ENCODE measurements at places on chromosomes 13 and 19. TPM values are rescaled to one million over a fixed set of nuclear protein-coding genes. Genes with fewer than 3 reads are reported as not detected.

DNA sequence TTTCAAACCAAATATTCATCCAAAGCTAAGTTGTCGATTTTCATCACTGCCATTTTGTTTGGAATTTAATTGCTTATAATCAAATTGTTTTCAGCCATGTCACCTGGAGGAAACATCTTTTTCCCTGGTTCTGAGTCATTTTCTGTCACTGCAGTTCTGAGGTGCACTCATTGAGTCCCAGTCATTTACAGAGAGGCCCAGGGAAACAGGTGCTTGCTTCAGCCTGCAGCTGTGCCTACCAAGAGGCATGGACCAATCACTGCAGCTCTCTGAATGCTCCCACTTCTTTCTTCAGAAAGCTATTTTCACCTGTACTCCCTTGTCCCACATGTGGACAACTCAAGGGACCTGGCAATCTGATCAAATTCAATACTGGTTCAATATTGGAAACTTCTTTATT, 308.1 kb downstream of the COG6 start:
- DNase-seq = no peak

GRCh38 chr13:113474179-113474578, 16.3 kb downstream of the DCUN1D2 start:
- no peak for DNase-seq

DNA sequence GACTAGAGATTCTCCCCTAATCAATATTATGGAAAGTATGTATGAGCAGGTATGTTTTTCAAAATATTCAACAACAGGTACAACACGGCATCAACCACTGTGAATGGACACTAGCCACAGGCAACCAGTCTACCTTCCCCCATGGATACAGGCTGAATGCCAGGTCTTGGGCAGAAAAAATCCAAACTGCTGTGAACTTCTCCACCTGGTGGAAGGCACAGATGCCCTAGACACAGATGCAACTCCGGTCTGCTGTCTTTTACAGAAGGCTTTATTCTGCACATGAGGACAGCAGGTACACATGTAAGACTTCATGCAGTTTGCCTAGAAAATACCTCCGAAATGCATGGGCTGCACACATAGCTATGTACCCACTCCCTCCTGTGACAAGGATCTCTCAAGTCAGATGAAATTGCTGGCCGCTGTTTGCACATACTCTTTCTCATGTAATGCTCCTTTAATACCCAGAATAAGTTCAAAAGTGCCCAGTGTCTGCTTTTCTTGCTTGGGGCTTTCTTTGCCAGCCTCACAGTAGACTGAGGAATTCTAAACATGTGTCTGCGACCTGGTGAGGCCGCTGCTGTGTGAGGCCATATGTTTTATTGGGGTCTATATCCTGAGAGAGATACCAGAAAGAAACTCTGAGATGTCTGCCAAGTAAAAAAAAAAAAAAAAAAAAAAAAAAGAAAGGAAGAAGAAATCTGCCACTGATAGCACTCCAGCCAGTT, 325.9 kb downstream of the FOXO1 start:
- no peak for DNase-seq

- no peak for DNase-seq
Measured at GRCh38 chr13:30510811-30511371, 45.2 kb upstream of the HMGB1 start.

- peak; percentile 71 for DNase-seq
Measured at GRCh38 chr19:23394511-23394910, 760 bp downstream of the ZNF91 start.

GRCh38 chr13:111175935-111176334, 60.8 kb downstream of the ARHGEF7 start:
- DNase-seq = no peak

GRCh38 chr19:3137119-3137518, 1.3 kb downstream of the GNA15 start:
- DNase-seq = no peak

GRCh38 chr13:87057807-87058520, 613.2 kb upstream of the SLITRK5 start:
- no peak for DNase-seq

DNA sequence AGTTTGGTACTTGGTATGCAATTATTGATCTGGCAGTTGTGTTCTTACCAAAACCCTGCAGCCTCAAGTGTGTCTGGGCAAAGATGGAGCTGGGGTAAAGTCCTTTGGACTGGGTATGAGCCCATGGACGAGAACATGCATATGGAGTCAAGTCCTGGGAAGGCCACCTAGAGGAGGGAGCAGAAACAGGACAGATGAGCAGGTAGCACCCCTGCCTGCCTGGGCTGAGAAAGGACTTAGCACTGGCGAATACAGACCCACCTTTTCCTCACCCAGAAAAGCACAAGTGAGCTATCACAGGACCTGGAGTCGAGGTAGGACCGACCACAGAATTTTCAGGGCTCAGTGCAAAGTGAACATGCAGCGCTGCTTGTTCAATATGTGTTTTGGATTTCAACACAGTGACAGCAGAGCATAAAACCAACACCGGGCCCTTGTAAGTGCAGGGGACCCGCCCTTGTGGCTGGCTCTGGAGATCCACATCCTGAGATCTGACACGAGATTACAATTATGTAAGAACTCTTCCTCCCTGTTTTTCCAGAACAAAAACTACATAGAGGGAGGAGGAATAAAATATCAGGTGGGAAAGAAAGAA, 25.9 kb downstream of the IGFL2 start:
- no peak for DNase-seq

GRCh38 chr13:42894765-42895243, 97.2 kb downstream of the EPSTI1 start:
- DNase-seq = no peak

DNA sequence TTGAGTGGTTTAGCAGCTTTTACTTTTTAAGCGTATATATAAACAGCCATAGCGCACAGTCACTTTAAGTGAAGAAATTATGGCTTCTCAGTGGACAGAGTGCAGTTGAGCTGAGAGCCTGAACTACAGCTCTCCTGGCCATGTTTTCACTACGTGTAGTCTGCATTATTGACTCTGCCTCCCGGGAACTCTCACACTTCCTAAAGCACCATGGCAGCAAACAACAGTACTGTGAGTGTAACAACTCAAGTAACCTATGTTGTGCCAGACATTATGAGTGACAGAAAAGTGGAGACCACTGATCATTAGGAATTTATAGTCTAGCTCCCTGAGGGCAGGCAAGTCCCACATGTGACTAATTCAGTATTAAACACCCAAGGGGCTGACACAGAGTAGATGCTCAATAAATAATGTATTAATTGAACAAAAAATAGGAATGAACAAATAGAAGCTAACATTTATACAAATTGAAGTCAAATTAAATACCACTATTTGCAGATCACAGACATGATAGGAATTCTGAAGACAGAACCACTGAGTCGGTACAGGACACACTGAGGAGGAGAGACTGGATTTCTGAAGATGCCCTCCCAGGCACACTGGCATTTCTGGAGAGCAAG, 19.7 kb downstream of the EFNB2 start:
- DNase-seq = no peak

DNA sequence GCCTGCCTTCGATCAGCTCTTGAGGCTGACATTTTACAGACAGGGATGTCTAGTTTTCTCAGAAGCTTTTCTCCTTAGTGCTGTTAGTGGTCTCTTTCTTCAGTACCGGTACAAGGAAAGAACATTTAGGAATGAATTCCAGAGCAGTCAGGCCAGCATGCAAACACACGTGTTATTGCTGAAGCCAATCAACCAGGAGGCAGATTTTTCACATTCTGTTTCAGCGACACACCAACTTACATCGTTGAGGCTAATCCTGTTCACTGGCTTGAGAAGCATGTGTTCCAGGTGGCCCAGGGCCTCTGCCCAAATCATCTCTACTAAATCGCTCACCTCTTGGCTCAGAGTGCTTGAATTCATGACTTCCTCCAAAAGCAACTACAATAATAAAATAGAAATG, 19.2 kb downstream of the PARP4 start:
- DNase-seq = no peak

GRCh38 chr19:33686687-33687480, 65.1 kb downstream of the CHST8 start:
- no peak for DNase-seq

DNA sequence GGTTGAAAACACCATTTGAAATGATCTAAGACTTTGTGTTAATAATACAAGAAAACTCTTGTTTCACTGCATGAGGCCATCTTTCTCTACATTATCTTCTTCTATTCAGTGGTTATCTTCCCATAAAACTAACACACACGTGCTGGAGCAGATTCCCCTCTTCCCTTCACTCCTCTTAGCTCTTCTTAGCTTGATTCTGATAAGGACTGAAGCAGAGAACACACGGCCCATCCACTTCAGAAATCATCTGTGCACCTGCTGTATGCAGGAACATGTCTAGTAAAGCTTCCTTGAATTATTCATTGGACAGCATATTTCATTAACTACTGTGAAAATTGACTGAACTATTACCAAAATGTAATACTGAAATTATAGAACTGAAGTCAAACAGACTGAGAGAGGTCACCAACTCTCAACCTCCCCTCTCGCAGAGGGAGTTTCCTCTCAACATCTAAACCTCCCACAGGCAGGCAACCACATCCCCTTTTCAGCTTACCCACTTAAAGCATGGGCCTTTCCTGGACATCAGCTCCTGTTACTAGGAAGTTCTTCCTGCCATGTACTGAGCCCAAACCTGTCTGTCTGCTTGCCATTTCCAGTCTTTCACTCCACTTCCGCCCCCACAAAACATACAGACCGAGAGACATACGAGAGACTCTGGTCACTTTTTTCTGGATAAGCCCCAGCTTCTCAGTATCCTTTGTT, 113.9 kb downstream of the CRYL1 start:
- DNase-seq = peak; percentile 69

DNA sequence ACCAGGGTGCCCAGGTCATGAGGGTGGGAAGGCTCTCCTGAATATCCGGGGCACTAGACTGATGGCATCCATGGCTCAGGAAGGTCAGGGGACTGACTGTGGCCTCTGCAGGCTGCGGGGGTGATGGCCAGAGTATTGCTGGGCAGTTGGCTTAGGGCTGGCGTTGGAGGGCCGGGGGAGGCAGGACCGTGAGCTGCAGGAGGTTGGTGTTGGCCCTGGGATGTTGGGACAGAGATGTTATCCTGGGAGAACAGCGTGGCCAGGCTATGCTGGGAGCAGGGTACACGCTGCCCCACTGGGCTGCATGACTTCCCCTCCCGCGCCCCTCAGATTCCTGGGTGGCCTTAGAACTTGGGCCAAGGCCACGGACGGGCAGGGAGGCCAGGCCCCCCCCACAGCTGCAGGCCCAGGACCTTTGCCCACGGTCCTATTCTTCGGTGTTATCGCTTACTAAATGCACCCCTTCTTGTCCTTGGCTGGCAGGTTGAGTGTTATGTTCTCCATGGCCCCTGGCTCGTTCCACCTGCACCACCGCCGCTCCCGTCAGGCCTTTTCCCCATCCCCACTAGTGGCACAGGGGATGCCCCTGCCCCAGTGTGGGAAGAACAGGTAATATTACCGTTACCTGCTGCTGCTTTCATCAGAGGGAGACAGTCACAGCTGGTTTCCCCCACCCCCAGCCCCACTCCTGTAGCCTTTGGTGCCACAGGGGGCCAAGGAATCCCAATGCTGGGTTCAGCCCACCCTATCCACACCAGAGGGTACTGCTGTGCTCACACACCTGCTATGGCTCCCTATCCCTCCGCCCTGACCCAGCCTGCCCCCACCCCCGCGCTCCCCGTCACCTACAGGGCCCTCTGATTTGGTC, 3.2 kb upstream of the ISYNA1 start:
- DNase-seq = no peak

DNA sequence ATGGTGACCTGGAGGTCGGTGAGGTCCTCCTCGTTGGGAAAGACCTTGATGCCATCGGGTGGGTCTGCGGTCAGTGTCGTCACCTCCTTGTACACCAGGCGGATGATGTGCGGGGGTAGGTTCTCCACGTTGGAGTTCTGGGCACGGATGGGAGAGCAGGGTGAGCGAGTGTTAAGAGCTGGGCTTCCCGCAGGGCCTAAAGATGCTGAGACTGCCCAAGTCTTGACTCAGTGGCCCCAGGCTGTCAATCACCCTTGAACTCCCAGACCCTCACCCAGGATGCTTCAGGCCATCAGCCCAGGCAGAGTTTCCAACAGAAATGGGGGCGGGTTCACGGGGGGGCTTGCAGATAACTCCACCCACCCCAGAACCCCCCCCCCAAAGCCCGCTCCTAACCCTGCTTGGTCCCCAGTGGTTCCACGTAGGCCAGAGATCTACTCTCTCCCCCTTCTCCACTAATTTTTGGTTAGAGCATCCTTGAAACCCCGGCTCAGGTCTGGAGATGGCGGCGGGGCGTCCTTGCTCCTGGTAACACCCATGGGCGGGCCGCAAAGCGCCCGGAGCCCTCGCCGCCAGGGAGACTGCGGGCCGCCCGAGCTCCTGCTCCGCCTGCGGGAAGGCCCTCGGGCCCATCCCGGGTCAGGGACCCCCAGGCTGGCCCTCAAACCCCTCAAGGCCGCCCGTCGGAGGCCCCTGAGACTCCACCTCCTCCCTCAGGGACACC, 600 bp downstream of the UBE2S start:
- DNase-seq = peak; percentile 47

DNA sequence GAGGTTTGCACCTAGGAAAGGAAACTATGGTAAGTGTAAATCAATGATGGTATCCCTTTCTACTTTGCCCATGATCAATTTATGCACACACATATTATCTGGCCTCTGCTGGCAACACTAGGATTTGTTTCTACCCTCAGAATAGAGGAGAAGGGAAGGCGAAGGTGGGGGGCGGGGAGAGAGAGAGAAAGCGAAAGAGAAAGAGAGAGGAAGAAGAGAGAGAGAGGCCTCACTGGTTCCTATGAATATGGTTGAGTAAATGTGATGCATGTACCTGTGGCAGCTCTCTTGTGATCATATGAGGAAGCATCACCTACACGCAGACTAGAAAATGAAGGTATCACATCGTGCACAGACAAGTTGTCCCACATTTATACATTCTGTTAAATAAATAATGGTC, 882.0 kb upstream of the SLITRK6 start:
- no peak for DNase-seq

- DNase-seq = no peak
Measured at GRCh38 chr13:56501750-56502149, 639.0 kb upstream of the PRR20A start.

The CEBPA gene
- total RNA-seq = 0.11 TPM

The HCST gene
- total RNA-seq = 216 TPM

The IGFL2 gene
- not detected for total RNA-seq

The PGLYRP1 gene
- total RNA-seq = not detected

The KCNRG gene
- 0.18 TPM for total RNA-seq

Measured in activated CD8-positive, alpha-beta T cell treated with anti-CD3 and anti-CD28 coated beads, Interleukin-2, amount 10 ng/mL, durations not matched to agents 7 days and 5 days (primary cell).